ENCODE measurements at places on chromosomes 1 and 21.

GRCh38 chr1:84268346-84268745 lies 33.2 kb upstream of the SAMD13 start:
- DNase-seq = no peak

DNA sequence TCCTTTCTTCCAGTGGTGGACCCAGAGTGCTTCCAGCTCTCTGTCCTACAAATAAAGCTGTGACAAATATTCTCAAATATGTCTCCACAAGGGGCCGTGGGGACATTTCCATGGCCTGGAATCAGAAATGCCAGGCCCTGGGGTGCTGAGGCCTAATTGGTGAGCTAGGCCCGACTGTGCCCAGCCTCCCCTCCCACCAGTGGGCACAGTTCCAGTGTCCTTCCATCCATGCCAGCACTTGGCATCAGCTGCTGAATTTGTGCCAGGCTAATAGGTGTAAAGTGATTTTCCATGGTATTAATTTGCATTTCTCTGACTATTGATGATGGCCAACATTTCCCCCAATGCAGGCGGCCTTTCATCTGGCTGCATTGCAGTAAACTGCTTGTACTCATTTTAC lies 48.5 kb upstream of the B3GALT5 start:
- DNase-seq = no peak

GRCh38 chr1:76865696-76866286 lies 1.5 kb upstream of the ST6GALNAC5 start:
- DNase-seq = no peak

GRCh38 chr1:5798151-5798730 lies 194.0 kb downstream of the NPHP4 start:
- no peak for DNase-seq

DNA sequence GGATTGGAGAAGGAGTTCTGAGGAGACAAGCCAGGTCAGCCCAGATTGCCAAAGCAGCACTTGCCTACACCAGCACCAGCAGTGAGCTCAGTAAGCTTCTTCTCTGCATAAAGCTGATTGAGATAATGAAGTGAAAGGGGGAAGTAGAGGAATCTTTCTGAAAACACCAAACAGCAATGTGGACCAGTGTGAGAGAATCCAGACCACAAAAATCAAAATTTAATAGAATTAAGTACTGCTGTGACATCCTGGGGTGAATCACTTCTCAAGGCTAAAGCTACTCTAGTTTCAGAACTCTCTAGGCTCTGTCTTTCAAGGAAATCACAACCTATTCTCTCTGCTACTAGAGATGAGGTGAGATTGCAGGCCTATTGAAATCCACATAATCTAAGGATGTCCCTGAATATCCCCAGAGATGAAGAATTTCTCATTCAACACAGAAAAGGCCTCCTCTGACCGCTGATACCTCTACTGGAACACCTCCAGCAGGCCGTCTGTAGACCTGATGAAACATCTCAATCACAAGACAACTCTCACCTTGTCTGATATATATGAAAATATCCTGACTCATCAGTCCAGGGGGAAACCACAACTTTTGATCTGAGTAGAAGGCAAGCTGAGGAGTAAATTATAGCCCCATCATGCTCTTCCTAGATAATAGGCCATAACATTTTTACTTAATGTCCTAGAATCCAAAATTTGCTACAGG lies at the start of gene FCRL4:
Gene FCRL4 (minus strand): TSS at position 127 of the 709 bp plus-strand sequence. CDS start 141 bp downstream, outside the sequence.
- no peak for DNase-seq

DNA sequence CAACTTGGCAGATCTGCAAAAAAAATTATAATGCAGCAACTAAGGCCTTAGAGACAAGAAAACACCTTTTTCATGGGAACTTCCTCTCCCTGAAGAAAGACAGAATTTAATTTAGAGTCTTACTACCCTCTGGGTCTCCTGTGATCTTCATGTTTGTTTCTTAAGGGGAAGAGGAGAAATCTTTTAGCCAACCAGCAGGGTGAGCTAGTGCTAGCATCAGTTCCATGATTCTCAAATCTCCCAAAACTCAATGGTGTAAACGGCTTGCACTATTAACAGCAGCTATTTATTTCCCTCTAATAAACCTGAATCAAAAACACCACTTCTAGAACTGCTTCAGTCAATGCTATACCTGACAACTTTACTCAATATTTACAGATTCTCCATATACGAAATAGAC lies 3.8 kb downstream of the ZNF644 start:
- no peak for DNase-seq

- DNase-seq = no peak
These were observed 28.3 kb upstream of the S100A7 start for GRCh38 chr1:153488731-153489130.

DNA sequence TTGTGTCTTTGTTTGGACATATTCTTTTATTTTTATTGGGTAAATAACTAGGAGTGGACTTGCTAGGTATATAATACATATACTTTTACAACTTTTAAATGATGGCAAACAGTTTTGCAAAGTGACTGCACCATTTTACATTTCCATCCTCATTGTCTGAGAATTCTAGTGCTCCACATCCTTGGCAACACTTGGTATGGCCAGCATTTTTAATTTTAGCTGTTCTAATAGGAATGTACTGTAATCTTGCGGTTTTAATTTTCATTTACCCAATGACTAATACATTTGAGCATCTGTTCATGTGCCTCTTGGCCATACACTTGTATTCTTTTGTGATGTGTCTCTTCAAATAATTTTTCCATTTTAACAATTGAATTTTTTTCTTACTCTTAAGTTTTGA lies 37.0 kb upstream of the ATP6V1G3 start:
- no peak for DNase-seq

DNA sequence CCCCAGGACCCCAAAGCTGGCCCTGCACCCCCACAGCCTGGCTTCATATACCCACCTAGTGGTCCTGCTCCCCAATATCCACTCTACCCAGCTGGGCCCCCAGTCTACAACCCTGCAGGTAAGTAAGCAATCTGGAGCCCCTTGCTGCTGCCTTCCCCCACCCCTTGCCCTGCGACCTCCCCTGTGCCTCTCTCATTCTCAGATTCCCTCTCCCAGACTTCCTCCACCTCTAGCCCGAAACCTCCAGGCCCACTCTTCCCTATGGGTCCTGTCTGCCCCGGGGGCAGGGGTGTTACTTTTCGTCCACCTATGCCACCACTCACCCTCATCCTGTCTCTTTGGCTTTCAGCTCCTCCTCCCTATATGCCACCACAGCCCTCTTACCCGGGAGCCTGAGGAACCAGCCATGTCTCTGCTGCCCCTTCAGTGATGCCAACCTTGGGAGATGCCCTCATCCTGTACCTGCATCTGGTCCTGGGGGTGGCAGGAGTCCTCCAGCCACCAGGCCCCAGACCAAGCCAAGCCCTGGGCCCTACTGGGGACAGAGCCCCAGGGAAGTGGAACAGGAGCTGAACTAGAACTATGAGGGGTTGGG lies 2.9 kb downstream of the SHISA4 start:
- DNase-seq = no peak

- DNase-seq = no peak
These were observed 68.9 kb downstream of the SNRPE start for GRCh38 chr1:203930342-203930741.

DNA sequence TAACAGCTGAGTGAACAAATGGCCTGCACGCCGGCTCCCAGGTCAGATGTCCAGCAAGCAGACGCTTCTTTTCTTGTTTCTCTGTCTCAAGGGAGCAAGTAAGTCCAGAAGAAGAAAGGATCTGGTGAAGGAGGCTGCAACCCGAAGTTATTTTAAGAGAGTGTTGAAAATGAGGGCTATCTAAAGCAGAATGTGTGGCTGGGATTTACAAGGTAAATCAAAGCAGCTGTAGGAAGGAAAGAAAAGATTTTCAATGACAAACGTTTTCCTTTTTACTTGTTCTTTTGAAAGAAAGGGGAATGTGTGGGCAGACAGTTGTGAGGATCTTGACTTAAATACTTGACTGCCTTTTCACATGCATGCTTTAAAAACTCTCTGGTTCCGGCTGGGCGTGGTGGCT lies 311.5 kb downstream of the KIF26B start:
- no peak for DNase-seq

- no peak for DNase-seq
These were observed 46.7 kb upstream of the SARS1 start for GRCh38 chr1:109167001-109167506.

- no peak for DNase-seq
These were observed 53.2 kb upstream of the UBE2U start for GRCh38 chr1:64150266-64150665.

DNA sequence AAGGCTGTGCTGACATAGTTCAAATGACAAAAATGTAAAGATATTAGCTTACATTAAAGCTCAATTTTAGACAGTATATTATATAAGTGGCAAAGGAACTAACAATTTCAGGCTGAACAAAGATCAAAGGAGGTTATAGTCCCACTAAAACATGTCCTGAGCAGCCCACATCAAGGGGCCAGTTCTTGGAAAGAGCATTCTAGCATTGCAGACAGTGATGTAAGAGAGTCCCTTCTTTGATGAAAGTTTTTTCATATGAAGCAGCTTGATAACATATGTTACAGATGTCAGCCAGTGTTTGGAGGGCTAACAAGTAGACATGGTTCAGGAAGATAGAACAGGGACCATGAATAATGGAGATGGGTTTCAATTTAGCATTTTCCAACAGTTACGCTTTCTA lies 301.7 kb downstream of the NTNG1 start:
- DNase-seq = no peak

- DNase-seq = no peak
These were observed 33.0 kb downstream of the ACOT11 start for GRCh38 chr1:54580856-54581550.

DNA sequence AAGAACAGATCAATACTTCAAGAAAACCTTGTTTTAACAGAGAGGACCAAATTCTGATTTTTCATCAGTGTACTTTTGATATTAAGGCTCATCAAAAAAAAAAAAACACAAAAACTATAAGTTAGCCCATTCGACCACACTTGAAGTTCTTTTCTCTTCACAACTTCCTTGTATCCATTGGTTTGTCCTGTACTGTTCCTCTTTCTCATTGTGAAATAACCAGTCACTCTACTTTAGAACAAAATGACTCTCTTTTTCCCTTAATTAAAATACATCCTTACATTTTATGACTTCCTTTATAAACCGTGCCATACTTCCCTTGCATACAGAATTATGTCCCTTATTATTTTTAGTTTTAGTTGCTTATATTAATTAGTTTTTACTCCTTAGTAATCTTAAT lies 8.4 kb downstream of the QSOX1 start:
- DNase-seq = no peak

- DNase-seq = no peak
These were observed 71.2 kb upstream of the HOOK1 start for GRCh38 chr1:59743324-59744091.

GRCh38 chr1:47468709-47469389 lies 31.0 kb downstream of the FOXD2 start:
- no peak for DNase-seq

GRCh38 chr1:221025501-221025900 lies 146.3 kb downstream of the HLX start:
- no peak for DNase-seq

DNA sequence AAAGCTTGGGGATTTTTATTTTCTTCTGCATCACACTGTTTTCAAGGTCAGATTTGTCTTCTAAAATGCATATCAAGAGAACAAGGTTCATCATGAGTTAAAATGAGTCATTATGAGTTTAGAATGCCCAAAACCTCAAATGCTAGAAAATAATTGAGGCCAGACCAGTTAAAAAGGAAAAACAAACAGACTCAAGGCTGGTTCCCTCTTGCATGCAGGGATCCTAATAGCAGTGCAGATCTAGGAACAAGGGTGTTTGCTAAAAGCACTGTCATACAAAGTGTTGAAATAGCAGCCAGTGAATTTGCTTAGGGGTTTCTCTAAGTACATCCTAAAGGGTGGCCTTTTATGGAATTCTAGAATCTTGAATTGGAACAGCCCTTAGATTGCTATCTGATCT lies 15.3 kb downstream of the BEND5 start:
- DNase-seq = no peak

- no peak for DNase-seq
These were observed 183.6 kb downstream of the TTLL7 start for GRCh38 chr1:83815330-83815729.

GRCh38 chr1:230827081-230827681 lies 41.1 kb downstream of the C1orf198 start:
- DNase-seq = no peak

GRCh38 chr1:39474810-39475209 lies 16.6 kb upstream of the BMP8A start:
- DNase-seq = no peak

GRCh38 chr1:230153641-230154296 lies 86.7 kb downstream of the GALNT2 start:
- DNase-seq = no peak

DNA sequence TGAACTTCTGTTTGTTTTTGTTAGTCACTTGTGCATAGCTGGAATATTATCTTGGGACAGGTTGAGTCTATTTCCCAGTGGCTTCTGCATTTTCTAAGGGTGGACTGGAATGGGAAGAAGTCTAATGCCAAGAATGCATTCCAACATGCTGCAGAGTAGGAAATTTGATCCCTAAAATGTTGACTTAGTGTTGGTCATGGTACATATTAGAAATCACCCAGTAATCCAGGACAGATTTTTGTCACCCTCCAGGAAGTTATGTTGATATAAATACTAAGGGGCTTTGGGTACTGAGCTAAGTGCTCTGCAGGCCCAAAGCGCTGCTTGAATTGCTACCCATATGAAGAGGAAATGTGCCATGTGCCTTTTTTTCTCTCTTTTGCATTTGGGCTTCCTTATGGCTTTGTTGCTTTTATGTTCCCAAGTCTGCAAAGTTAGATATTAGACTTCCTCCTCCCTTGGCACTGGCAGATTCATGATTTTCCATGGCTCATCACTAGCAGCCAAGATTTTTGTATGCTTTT lies 10.0 kb downstream of the ARID1A start:
- DNase-seq = no peak

- DNase-seq = no peak
These were observed 21.3 kb upstream of the FCRL2 start for GRCh38 chr1:157798211-157798610.

- DNase-seq = no peak
These were observed 19.2 kb upstream of the GUCA2B start for GRCh38 chr1:42133809-42134526.

GRCh38 chr1:240027059-240027462 lies 64.6 kb upstream of the FMN2 start:
- no peak for DNase-seq

GRCh38 chr1:240766831-240767230 lies 154.9 kb upstream of the GREM2 start:
- DNase-seq = no peak

DNA sequence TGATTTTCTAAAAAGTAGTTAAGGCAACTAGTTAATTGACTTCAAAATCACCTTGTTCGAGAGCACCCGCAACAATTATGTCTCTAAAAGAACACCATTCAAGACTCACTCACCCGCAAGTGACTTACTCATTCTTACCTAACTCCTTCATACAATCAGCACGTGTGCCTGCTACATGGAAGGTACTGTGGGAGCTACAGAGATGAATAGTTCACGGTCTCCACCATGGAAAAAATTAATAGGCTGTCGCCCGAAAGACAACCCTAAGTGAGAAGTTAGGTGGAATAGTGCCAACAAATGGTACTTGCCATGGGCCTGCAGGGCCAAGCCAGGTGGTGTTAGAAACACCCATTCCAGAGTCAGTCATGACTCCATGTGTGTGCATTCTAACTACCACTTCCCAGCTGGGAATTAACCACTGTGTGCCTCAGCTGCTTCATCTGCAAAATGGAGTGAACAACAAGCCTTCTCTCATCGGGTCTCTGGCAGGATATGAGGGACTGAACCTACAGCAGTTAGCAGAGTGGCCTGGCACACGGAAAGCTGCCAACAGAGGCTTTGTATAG lies 7.1 kb downstream of the SSBP3 start:
- no peak for DNase-seq
